ENCODE measurements at places on chromosomes 6 and 20.

- DNase-seq, result no peak
Measured at GRCh38 chr20:46120136-46120535, 2.0 kb downstream of the CD40 start.

GRCh38 chr6:170532867-170533488 is 20.1 kb downstream of the PSMB1 start:
- no peak for DNase-seq

DNA sequence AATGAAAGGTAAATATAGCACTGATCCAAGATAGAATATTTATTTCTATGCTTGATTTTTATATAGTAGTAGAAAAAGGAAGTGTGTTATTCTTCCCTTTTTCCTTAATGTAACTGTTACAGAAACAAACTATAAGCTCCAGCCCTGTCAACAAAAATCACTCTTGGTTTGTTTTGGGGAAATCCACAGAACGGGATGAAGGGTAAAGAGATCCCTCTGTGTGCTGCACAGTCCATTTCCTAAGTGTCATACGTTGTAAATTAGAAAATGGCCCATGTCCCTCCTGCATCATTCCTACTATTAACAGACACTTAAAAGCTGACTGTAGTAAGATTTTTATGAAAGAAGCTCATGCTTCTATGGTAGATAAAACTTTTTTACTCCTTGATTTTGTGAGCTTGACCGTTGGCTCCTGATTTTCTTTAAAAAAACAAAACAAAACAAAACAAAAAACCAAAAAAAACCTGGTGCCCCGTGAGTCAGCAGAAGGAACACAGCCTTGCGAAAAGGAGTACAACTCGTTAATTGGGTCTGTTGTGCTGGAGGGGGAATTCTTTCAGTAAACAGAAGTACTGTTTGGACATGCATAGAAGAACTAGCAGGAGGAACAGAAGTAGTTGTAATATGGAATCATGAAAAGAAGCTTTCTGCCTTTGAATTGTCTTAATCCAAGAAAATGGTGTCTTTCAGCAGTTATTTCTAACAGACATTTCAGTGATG is 67.5 kb downstream of the RTN4IP1 start:
- no peak for DNase-seq

DNA sequence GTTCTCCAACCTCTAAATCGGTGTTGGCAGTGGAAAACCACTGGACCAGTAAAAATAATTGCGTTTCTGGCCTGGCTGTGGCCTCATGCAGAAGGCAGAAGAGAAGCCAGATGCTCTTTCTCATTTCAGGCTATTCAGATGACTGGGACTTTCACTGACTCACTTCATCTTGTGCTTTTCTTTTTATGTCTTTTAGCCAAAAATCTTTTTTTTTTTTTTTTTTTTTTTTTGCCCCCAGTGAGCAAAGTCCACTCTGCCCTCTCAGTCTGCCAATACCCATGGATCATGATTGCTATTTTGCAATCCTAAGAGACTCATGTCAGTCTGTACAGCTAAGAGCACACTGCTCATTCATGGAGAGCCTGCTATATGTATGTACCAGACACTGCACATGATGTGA is 962.5 kb downstream of the KIF16B start:
- no peak for DNase-seq

- no peak for DNase-seq
Measured at GRCh38 chr6:169042061-169042460, 211.6 kb downstream of the THBS2 start.

DNA sequence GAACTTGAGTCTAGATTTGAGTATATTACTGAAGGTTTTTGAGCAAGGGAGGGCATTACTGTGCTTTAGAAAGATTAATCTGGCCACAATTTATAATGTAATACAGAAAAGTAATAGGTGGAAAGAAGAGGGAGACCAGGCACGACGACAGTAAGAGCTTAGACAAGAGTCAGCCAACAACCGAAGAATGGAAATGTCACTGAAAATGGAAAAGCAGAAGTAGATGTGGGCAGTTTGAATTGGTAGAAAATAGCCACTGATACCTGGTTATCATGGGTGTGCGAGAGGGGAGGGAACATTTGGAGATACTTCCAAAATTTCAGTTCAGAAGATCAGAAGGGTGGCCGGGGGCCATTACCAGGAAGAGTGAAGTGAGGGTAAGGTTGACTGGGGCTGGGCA is 339.1 kb downstream of the UTRN start:
- DNase-seq, result no peak

- no peak for DNase-seq
Measured at GRCh38 chr6:12861603-12862002, 145.0 kb downstream of the PHACTR1 start.

GRCh38 chr20:45972500-45973183 is 639 bp upstream of the ZNF335 start:
- no peak for DNase-seq

GRCh38 chr20:45044084-45044573 is 56.8 kb downstream of the KCNS1 start:
- DNase-seq, result peak; percentile 84

DNA sequence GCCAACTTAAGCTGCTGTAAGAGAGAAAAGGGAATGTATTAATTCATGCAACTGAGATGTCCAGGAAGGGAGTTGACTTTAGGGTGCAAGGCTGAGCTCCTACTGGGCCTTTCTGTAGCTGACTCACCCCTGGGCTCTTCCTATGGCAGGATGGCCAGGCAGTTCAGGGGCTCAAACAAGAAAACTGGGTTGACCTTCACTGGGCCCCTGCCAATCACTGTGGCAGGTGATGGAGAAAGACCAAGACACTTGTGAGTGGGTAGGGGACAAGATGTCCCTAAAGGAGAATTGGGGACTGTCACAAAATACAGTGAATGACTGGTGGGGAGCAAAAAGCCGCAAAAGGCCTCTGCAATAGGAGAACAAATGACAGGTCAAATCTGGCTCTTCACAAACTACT is 21.5 kb upstream of the RALGAPA2 start:
- DNase-seq, result no peak

- DNase-seq, result no peak
Measured at GRCh38 chr6:106804346-106805335, 169.9 kb downstream of the CD24 start.

DNA sequence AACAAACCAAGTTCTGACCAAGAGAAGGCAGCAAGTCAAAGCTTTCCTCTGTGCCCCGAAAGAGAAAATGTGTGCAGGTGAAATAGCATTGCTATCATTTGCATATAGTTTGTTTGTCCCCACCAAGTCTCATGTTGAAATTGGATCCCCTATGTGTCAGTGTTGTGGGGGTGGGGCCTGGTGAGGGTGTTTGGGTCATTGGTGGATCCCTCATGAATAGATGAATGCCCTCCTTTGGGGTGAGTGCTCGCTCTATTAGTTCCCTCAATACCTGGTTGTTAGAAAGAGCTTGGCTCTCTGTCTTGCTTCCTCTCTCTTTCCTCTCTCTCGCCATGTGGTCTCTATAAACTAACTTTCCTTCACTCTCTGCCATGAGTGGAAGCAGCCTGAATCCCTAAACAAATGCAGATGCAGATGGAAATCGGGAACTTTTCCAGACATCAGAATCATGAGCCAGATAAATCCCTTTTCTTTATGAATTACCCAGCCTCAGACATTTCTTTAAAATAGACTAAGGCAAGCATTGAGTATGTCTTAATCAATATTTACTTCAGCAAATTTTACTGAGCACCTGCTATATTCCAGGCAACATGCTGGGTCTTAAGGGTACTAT is 43.8 kb upstream of the SYNDIG1 start:
- no peak for DNase-seq

DNA sequence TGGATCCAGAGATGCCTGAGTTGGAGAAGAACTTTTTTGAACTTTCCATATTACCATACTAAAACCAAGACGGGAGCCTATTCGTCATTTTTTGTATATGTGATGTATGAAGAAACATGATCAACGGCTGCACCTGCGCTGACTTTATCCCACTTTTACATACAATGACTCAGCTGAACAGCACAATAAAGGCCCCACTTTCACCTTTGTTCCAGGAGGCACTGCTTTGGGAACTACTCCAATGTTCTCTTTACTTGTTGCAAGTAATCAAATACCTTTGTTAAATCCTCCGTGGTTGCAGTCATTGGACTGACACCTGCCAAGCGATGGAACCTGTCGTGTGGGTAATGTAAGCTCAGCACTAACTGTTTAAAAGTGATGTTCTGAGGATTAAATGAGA is 17.3 kb upstream of the BTN3A2 start:
- DNase-seq, result no peak

GRCh38 chr6:31708224-31708623 is 1.6 kb downstream of the LY6G6F start:
- DNase-seq, result no peak

DNA sequence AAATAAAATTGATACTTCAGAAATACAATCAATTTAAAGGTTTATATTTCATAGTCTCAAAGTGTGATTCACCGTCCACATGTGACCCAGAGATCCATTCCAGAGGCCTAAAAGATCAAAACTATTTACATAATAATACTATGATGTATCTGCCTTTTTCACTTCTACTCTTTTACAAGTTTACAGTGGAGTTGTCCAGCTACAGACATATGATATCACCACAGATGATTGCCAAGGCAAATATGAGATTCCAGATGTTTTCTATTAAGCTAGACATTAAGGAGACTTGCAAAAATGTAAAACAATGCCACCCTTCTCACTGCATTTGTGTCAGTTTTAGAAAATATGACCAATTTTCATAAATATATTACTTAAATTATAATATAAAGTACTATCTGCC is 443.7 kb downstream of the GJA1 start:
- no peak for DNase-seq

- DNase-seq, result peak; percentile 43
Measured at GRCh38 chr20:46688151-46689081, 828 bp downstream of the TP53RK start.

DNA sequence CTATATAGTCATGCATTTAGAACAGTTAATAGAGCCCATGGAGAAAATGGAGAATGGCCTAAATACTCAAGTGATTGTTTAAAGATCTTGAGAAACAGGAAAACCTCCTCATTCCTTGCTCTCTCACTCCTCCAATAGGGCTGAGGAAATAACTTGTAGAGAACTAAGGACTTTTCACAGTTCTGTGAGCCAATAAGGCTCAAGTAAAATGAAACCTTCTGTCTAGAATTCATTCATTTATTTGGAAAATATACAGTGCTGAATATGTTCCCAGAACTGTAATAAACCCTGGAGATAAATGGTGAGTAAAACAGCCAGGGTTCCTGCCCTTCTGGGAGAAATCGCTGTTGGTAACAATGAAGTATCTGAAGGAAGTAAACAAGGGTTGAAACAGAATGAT is 35.3 kb downstream of the ELOVL2 start:
- no peak for DNase-seq

DNA sequence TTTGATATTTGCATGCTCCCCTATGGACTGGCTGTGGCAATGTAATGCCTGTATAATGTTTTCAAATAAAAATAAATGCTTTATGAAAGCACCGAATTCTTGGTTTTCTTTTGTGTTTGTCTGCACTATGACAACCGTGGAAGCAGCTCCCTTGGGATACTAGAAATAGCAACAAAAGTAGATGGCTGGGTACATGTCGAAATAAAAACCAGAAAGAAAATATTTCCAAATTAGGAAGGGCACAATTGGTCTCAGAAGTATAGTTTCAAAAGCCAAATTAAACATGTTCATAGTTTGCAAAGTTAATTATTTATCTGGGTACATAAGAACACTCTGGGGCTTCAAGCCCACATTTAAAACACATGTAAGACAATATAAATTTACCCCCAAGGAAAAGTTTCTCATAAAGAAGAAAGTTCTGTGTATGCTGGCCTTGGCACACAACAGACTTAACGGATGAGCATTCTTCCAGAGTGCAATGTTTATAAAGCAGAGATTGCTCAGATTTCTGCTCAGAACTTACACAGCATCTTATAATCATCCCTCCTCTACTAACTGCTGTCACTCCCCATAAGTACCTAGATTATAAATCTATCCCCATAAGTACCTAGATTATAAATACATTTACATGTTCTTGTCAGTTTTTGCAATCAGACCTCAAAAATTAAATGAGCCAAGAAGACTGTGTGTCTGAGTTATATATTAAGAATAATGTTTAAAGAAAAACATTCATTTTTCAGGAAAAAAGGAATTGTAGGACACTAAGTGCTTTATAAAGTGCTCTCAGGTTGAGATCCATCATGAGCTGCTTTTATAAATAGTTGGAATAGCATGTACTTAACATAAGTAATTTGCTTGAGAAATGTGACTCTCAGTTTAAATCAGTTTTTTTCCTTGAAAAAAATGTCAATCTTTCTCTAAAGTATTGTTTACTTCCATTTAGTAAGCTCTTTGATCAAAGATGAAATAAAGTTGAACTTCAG is 230.2 kb upstream of the PLN start:
- DNase-seq, result no peak

DNA sequence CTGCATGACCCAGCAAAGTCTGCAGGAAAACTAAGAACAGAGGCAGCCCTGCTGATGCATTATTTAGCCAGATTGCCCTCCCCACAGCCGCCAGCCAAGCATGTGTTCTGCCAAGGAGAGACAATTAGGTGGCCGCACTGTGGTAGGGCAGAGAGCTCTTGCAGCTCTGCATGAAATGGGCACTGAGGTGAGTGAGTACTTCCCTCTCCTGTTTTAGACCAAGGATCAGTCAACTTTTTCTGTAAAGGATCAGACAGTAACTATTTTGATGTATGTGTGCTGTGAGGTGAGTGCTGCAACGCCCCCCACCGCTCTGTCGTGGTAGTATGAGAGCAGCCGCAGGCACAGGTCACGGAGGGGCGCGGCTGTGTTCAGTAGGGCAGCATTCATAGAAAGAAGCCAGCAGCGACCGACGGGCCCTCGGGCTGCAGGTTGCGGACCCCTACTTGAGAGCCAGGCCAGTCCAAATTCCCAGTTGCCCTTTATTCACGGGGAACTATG is 23.8 kb upstream of the FAM50B start:
- no peak for DNase-seq

DNA sequence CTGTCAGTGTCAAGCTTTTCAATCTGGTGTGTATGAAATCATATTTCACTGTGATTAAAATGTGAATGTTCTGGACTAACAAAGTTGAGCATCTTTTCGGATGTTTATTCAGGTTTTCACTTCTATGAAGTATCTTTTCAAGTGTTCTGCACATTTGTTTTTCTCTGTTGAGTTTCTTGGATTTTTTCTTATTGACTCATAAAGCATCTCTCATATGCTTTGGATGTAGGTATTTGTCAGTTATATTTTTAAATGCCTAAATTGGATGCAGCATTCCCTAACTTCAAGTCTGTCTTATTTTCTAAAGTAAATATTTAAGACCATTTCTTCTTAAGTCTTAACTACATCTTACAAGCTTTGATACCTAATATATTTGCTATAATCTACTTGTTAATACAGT is 398.0 kb downstream of the PLCB1 start:
- DNase-seq, result no peak

All from hematopoietic multipotent progenitor cell treated with erythropoietin and hydrocortisone succinate and interleukin-3 and kit ligand, for 8 days (in vitro differentiated cells).